ENCODE measurements at places on chromosomes 1 and 21.

DNA sequence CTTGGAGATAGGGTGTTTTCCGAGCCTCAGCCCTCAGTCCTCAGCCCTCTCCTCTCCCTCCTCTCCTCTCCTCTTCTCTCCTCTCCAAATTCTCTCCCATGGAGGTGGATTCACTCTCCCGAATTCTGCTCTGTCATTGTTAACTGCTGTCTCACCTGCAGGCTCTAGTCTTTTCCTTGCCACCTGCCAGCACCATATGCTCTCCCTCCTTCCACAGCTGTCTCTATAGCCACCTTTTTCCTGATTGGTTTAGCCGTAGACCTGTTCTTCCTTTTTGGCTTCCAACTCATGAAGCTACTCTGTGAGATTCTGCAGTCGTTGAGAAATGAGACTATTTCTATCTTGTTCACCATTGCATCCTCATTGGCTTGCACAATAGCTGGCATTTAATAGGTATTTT, 19.7 kb downstream of the COG2 start:
- DNase-seq, result no peak

DNA sequence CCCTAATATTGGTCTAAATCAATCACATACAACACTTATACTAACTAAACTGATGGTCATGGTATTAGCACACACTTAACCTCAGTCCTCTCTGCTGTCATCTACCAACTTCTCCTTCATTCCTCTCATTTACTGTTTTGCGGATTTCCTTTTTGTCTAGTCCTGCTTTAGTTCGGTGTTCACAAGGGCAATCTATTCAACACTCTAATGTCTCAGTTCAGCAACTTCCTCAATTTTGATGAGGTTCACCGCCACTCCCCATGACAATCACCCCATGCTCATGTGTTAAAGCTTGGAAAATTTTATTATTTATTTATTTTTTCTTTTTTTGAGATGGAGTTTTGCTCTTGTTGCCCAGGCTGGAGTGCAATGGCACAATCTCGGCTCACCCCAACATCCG, 301.1 kb downstream of the PTPRC start:
- DNase-seq, result no peak

- no peak for DNase-seq
Observed at GRCh38 chr1:84434081-84434769, 35.9 kb downstream of the DNASE2B start.

- no peak for DNase-seq
Observed at GRCh38 chr21:45799765-45800338, 156.3 kb downstream of the PCBP3 start.

DNA sequence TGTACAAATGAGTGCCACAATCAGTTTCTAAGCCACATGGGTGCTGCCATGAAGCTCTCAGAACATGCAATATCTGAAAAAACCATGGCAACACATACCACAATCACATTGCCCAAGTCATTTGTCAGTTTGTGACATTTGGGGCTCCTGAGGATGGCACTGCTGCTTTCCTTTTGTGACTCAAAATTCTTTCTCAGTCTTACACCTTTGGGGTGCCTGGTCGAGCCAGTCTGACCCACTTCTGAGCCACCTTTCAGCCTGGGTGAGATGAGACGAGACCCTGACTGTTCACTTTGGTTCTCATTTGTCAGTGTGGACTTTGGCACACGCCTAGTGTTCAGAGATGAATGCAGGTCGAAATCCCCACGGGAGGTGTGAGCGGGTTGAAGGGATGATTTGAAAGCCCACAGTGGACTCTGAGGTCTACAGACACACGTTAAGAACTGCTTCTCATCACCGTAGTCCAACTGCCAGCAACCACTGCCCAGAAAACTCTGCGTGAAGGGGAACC, 8.0 kb downstream of the BATF3 start:
- no peak for DNase-seq

- DNase-seq, result no peak
Observed at GRCh38 chr1:202122639-202123335, at the start of gene GPR37L1. Gene GPR37L1, plus strand, starts transcription at chr1:202122917. Its CDS starts 47 bp downstream, at chr1:202122964.

DNA sequence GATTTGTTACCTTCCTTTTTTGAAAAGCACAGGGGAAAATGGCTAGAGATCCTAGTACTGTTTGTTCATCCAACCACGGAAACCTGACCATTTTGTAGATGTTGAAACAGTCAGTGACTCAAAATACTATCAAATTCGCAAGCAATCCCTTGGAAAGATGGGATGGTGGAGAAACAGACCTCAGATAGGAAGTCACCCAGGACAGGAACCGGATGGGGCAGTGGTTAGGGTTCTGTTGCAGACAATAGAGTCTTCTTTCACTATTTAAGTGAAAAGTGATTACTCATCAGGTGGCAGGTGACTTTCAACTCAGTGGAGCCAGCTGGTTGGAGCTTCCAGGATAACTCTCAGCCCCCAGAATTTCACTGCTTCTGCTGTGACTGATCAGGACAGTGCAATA, 17.0 kb downstream of the LHX4 start:
- DNase-seq, result no peak

- peak; percentile 69 for DNase-seq
Observed at GRCh38 chr1:206634365-206635079, 814 bp upstream of the DYRK3 start.

DNA sequence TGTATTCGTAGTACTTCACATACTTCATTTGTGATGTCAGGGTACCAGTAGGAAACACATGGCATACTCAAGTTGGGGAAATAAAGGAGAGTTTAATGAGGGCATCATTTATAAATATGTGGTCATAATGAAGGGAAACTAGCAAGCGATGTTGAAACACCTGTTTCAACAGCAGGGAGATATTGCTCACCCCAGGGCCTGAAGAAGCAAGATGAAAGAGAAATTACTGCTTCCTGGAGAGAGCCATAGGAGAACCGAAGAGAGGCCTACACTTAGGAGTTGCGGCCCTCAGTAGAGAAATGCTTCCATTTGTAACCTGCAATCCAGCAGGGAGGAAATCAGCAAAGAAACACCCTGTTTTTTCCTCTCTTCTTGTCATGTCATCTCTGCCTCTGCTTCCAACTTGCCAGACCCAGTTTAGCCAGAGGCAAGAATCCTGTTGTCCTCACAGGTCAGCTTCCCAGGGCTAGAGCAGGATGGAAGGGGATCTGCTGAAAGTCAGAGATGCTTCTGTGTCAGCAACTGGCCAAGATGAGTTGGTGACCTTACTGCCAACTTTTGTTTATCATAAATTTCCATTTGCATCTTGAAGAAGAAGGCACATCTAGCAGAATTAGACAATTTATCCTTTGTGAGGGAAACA, 67.6 kb upstream of the TSPAN2 start:
- no peak for DNase-seq

DNA sequence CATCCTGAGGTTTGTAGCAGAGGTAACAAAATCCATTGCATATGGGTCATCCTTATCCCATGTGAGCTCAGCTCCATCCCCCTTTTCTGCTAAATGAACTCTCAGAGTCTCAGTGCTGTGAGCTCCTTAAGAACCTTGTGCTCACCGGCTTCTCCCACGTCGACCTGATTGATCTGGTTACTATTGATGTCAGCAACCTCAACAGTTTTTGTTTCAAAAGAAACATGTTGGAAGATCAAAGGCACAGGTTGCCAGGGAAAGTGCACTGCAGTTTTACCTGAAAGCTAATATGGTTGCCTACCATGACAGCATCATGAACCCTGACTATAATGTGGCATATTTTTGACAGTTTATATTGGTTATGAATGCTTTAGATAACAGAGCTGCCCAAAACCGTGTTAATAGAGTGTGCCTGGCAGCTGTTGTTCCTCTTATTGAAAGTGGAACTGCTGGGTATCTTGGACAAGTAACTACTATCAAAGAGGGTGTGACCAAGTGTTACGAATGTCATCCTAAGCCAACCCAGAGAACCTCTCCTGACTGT, 131.4 kb downstream of the HS2ST1 start:
- DNase-seq, result peak; percentile 56

- no peak for DNase-seq
Observed at GRCh38 chr1:203628201-203629015, 1.8 kb downstream of the ATP2B4 start.

DNA sequence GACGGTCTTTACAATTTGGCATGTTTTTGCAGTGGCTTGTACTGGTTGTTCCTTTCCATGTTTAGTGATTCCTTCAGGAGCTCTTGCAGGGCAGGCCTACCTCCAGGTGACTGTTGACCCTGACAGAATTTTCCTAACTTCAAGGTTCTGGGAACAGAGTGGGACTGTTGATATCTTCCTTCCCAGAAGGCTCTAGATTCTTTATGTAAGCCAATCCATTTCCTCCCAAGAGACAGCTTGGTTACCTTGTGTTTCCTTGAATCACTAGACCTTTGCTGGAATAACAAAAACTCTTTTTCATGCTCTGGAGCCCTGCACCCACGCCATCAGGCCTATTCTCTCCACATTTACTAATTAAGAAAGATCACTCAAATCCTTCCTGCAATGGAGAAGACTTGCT, 67.0 kb downstream of the C21orf91 start:
- no peak for DNase-seq

GRCh38 chr1:109721042-109721441, 9.0 kb downstream of the GSTM5 start:
- no peak for DNase-seq

- no peak for DNase-seq
Observed at GRCh38 chr1:116380499-116381242, 7.6 kb downstream of the ATP1A1 start.

- no peak for DNase-seq
Observed at GRCh38 chr1:167665469-167665868, 35.4 kb downstream of the RCSD1 start.

GRCh38 chr1:58597996-58598395, 20.9 kb upstream of the TACSTD2 start:
- no peak for DNase-seq

- no peak for DNase-seq
Observed at GRCh38 chr1:66598670-66599069, 64.7 kb downstream of the SGIP1 start.

DNA sequence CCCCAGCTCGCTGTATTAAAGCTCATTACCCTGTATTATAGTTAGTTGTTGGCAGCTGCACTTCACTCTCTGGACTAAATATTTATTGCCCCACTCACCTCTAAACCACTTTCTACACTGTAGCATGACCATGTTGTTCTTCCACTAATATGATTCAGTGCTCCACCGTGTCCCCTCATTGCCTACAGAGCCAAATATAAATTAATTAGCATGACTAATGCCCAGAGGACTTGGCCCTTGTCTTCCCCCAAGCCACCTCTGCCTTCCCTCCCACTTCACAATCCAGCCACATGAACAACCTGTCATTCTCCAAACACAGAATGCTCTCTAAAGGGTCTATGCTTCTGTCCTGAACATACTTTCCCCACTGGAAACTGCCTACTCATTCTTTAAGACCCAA, 276.5 kb downstream of the PLPP3 start:
- DNase-seq, result no peak

DNA sequence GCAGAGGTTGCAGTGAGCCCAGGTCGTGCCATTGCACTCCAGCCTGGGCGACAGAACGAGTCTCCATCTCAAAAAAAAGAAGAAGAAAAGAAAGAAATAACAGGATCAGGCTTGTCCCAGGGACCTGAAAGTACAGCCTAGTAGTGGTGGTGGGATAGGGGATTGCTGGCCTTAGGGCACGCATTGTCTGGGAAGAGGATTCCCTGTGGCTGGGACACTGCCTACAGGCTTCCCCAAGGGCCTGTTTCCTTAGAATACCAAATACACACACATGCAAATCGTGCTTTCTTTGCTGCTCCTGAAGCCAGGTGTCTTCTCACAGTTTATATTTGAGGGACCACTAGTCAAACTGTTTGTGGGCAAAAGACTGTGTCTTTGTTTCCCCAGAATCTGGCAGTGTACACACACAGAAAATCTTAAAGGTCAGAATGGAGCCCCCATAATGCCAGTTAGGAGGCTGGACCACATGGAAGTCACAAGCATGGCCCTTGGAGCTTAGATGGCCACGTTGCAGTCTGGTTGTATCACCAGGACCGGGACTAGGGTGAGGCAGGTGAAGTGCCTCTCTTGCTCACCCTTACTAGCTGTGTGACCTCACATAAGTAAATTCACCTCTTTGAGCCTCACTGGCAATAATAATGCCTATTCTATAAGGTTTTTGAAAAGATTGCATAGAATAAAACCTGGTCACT, 12.7 kb upstream of the ASAP3 start:
- no peak for DNase-seq

DNA sequence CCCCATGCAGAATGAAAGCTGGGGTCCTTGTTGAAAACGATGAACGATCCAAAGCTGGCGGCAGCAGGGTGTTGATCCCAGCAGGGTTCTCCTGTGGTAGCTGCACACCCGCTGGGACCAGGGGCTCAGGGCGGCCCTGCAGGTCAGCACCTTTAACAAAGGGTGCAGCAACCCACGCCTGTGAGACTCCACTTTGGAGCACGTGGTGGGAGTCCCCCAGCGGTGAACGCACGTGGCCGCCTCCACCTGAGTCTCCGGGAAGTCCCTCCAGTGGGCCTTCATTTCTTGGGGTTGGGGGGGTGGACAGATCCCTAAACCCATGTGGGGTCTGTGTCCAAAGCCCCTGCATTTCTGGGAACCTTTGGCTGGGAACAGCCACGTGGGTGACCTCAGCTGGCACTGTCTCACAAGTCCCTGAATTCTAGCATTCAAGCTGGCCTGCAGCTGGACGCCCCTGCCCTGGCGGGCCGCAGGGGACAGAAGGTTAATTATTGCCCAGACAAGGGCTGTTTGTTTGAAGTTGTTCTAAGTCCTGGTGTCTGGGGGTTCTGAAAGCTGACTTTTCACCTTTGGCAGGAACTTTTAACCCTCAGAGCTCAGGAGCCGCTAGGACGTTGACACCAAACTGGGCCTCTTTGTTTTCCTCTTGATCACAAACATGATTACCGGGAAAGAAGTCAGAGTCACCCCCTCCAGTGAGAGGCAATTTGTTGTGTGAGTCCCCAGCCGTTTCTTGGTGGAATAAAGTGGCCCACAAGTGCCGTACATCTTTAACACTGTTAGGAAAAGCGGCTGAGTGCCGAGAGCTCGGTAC, 64.5 kb downstream of the COL18A1 start:
- DNase-seq, result no peak

DNA sequence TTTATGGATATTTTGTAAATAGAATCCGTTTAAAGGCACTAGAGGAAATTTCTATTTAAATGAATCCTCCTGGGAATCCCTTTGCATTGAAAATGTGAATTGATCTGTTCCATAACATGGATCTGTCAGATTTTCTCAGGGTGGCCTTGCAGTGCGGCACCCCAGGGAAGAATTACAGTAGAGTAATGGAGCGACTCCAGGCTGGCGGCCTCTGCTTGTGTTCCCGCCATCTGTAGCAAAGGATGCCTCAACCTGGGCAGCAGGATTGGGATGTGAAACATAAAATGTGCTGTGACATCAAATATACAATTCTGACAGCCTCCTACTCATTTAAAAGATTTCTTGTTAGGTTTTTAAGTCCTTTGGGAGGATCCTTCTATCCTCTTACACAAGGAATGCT, 115.9 kb downstream of the RHOU start:
- no peak for DNase-seq

Data from activated naive CD8-positive, alpha-beta T cell treated with anti-CD3 and anti-CD28 coated beads for 36 hours (primary cell).